ENCODE measurements at places on chromosomes 2 and 18.

DNA sequence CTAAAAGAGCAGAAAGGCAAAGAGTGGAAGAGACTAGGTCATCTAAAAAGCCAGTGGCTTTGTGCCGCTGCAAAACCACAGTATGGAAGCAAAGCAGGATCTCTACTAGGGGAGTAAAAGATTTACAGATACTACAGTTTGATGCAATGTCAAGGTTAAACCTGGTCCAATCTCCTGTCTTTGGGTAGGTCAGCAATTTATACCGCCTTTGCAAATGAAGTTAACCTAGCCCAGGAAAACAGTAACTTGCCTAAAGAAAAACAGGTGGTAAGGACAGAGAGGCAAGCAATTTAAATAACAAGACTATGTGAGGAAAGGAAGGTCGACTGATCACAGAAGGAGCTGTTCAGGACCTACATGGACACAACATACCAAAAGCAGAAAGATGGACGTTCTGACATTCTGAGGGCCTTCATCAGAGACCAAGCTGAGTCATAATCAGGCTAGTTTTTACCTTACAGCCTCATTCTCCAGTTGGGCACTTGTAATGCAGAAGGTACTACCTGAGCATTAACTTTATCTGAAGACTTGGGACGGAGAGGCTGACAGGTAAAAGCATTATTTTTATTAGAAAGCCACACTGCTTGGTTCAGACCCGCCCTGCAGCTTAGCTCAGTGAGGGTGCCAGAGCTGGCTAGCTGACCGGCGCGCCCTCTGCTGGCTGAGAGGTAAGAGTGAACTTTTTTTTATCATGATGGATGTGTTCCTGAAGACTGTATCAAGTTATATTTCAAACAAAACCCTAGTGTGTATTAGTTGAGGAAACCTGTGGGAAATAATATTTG, 15.9 kb downstream of the CDKL4 start:
- peak; percentile 73 for DNase-seq

GRCh38 chr2:183740241-183740640, 616.0 kb downstream of the NUP35 start:
- DNase-seq = no peak

DNA sequence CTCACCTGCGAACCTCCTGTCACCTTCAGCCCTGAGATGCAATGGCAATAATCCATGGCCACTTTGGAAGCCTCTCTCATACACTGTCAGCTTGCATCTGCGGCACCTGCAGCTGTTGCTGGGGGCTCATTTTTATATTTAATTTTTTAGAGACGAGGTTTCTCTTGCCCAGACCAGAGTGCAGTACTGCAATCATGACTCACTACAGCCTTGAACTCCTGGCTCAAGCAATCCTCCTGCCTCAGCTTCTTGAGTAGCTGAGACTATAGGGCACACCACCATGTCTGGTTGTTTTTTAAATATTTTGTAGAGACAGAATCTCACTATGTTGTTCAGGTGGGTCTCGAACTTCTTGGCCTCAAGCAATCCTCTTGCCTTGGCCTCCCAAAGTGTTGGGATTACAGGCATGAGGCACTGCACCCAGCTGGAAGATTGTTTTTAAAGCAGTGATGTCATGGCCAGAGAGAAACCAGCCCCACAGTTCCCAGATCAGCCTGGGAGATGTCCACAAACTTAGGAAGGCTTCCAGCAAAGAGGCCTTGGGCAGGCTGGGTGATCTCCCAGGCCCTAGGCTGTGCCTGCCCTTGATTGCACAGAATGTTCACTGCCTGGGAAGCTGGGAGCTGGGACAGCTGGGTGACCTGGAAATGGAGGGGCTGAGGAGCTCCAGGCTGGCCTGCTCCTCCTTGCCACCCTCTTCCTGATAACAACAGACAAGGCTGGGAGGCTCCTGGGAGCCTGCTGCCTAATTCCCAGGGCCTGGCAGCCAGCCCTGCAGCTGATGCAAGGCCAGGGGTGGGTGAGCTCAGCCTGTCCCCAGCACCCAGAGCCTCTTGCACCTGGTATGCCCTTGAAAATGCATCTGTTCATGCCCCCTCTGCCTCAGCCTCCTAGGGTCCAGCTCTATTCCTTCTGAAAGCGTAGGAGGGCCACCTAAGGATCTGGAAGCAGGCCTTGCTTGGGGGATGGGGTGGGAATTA, 27.1 kb downstream of the SH2D6 start:
- no peak for DNase-seq

DNA sequence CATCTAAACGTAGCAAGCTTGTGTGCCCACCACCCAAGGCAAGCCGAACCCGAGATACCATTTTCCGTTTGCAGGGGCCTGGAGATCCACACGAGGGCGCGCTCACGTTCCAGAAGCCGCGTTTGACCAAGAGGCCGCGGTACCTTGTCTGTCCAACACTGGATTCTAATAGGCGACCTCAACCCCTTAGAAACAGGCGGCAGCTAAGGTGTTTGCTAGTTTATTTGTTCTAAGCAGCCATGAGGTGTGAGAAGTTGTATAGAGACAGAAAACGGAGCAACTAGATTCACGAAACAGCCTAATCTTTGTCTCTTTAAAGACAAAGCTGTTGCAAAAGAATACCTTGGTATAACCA, 4.2 kb downstream of the HOXD11 start:
- no peak for DNase-seq

DNA sequence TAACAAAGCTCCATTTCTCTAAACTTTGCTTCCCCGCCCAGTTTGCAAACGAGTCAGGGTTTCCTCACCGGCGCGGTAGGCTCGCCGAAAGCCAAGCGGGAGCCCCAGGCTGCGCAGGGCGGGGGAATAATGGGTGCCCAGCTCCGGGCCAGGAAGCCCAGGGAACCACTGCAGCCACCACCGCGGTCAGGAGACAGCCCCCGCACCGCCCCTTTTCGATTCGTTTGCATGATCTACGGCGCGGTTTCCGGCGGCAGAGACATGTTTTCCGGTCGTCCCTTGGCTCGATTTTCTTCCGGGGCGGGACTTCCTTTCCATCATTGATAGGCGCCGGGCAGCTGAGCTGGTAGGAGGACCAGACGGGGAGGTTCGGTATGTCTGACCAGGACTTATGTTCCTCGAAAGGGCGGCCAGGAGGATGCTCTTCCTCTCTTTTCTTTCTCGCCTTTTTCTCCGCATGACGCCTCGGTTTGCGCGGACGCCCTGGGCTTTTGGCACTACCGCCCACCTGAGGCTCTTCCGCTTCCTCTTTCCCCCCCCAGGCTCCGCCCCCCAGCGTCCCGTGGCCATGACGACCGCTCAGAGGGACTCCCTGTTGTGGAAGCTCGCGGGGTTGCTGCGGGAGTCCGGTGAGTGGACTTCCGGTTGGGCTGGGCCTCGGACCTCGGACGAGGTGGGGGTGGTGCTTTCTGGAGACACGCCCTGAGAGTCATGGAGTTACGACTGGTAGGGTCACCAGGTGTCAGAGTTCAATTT, at the start of gene STK11IP:
Gene STK11IP, plus strand, starts transcription at position 306 of the 756 bp plus-strand sequence. Its CDS starts 263 bp downstream, at position 569.
- DNase-seq = peak; percentile 73

DNA sequence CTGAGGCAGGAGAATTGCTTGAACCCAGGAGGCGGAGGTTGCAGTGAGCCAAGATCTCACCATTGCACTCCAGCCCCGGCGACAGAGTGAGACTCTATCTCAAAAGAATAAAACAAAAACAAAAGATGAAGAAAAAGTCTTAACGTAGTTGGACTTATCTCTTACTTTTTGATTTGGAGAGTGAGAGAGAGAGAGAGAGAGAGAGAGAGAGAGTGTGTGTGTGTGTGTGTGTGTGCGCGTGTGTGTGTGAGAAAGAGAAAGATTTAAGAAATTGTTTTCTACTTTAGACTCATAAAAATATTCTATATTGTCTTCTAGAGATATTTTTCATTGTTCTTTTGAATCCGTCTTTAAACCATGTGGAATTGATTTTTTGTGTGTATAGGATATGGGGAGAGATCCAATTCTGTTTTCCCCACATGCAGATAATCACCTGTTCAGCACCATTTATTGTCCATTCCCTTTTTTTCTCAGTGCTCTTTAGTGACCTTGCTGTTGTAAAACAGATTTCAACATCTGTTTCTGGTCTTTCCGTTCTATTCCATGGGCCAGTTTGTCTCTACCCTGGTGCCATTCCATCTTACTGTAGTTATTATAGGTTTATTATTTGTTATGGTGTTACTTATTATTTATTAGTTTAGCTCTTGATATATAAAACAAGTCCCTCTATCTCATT, 53.5 kb downstream of the KCMF1 start:
- no peak for DNase-seq

GRCh38 chr2:183614799-183615435, 490.7 kb downstream of the NUP35 start:
- no peak for DNase-seq

GRCh38 chr18:61572084-61572655, 238.9 kb downstream of the CDH20 start:
- DNase-seq = no peak

DNA sequence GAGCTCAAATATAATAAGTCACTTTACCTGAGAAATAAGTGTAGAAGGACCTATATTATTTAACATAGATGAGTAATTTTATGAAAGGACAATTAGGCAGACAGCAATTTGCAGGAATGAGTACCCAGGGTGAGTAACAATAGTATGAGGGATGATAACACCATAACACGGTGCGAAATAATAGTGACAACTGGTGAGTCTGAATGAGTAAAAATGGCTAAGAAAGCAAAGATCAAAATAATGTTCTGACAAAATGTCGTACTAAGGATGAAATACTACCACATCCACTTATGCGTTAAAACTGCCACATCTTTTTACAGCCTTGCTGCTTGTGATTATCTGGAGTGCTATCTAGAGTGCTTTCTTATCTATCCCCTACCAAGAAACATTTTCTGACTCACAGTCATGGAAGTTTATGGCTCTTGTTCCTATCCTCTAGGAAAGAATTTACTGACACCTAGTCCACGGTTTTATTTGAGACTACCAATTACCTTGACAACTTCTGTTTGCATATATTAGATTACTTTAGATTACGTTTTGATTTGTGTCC, 929.7 kb downstream of the LRP1B start:
- no peak for DNase-seq

DNA sequence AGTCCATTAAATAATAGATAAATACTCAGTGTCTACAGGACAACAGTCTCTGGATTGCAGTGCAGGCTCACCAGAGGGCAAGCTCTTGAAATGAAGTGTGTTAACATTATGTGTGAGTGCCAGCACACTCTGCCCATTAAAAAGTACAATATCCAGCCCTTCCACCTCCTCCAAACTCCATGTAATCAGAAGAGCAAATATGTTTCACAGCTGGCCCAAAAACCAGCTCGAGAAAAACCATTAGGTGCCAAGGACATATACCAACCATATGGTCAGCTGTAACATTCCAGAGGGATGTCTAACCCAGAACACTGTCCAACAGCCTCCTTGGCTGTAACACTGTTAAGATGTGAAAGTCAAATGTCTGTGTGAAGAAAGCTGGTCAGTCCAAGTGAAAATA, 112.2 kb downstream of the ZNF385B start:
- DNase-seq = no peak

GRCh38 chr2:30627151-30627550, 180.1 kb downstream of the CAPN13 start:
- no peak for DNase-seq

- no peak for DNase-seq
Observed at GRCh38 chr2:222307143-222307756, 8.5 kb upstream of the PAX3 start.

Measured in stimulated activated CD8-positive, alpha-beta memory T cell treated with anti-CD3 and anti-CD28 coated beads, Interleukin-4, amount 100 ng/mL, for 1 hour (primary cell).